ENCODE measurements at places on chromosomes 7 and 10. TPM values are rescaled to one million over a fixed set of nuclear protein-coding genes. Genes with fewer than 3 reads are reported as not detected.

The SKAP2 gene
- total RNA-seq, result 4.3 TPM

The MYPN gene
- total RNA-seq, result not detected

The SEC23IP gene
- total RNA-seq, result 70.5 TPM

The SYNPO2L gene
- 0.20 TPM for total RNA-seq

The SLC39A12 gene
- not detected for total RNA-seq

- no peaks in the 10 kb centered on the region for H3K4me1 ChIP-seq
- no peak overlapping the region for H3K4me3 ChIP-seq
- no peak for DNase-seq
- H3K36me3 ChIP-seq, result no peaks in the 10 kb centered on the region
- no peak overlapping the region for H3K27ac ChIP-seq
- H3K27me3 ChIP-seq, result no peaks in the 10 kb centered on the region
Measured at GRCh38 chr7:69898189-69898588, 299.9 kb downstream of the AUTS2 start.

DNA sequence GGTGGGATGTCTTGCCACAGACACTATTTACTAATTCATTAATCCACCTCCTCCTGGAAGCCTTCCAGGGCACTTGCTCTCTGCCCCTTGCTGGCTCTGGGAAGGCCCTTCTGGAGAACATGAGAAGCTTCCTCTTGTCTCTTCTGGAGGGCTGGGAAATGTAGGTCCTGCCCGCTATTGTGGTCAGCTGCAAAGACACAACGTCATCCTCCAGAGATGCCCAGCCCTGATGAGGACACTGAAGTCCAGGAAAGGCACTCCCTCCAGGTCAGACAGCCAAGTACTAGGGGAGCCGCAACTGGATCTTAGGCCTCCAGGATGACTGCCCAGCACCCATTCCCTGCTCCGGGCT lies 9.6 kb upstream of the TACR2 start:
- H3K27ac ChIP-seq, result no peak overlapping the region
- no peaks in the 10 kb centered on the region for H3K27me3 ChIP-seq
- DNase-seq, result no peak

DNA sequence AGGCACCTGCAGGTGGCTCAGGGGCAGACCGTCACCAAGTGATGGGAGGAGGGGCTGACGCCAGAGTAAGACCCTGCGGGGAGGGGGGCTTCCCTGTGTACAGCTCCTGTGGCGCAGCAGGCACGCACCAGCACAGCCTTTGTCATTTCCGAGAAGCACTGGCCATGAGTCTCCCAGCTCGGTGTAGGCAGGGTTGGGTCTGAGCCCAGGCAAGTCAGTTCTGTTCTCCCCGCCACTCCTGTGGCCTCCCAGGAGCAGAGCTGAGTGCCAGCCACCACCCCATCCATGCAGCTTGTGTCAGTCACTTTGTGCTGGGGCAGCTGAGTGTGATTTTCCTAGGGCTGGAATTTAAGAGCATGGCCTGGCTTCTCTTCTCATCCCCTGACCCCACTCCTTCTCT lies 13.2 kb downstream of the CPSF4 start:
- peaks cover 93% of the 10 kb centered on the region for H3K36me3 ChIP-seq
- no peak for DNase-seq
- H3K27ac ChIP-seq, result no peak overlapping the region
- no peaks in the 10 kb centered on the region for H3K4me1 ChIP-seq
- H3K4me3 ChIP-seq, result no peak overlapping the region

- H3K27me3 ChIP-seq, result peaks cover 22% of the 10 kb centered on the region
- no peaks in the 10 kb centered on the region for H3K36me3 ChIP-seq
- H3K4me3 ChIP-seq, result no peak overlapping the region
- no peak for DNase-seq
- no peak overlapping the region for H3K27ac ChIP-seq
- H3K4me1 ChIP-seq, result peaks cover 3% of the 10 kb centered on the region
Measured at GRCh38 chr7:31337002-31337565, 3.4 kb downstream of the NEUROD6 start.

DNA sequence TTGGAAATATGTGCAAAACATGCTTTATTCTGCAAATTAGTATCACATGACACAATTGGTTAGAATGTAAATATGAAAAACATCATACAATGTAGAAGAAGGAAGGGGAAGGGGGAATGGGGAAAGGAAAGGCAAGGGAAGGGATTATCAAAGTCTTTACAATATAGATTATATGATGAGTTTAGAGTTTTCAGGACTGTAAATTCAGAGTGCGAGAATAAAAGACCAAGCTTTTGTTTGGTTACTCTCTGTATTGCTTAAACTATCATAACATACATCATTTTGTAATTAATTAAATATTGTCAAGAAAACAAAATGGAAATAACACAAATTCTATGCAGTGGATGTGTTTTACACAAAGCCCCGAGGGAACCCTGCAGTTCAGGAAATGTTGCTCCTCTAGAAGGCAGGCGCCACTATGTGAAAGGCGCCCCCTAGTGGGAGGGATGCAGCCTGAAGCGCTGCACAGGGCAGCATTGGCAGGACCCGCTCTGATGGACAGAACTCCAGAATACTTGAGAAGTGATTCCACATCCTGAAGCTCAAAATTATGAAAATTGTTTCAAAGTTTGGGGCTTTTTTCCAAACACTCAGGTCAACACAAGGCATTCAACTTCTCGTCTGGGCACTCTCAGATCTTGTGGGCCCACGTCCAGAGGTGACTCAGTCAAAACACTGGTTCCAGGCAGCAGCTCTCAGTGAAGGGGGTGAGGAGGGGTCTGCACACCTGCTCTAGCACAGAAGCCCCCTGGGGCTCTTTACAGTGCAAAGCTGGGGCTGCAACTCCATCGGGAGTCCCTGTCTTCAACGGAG lies 31.6 kb upstream of the TMEM254 start:
- no peaks in the 10 kb centered on the region for H3K36me3 ChIP-seq
- H3K4me3 ChIP-seq, result no peak overlapping the region
- H3K27ac ChIP-seq, result no peak overlapping the region
- no peaks in the 10 kb centered on the region for H3K4me1 ChIP-seq

DNA sequence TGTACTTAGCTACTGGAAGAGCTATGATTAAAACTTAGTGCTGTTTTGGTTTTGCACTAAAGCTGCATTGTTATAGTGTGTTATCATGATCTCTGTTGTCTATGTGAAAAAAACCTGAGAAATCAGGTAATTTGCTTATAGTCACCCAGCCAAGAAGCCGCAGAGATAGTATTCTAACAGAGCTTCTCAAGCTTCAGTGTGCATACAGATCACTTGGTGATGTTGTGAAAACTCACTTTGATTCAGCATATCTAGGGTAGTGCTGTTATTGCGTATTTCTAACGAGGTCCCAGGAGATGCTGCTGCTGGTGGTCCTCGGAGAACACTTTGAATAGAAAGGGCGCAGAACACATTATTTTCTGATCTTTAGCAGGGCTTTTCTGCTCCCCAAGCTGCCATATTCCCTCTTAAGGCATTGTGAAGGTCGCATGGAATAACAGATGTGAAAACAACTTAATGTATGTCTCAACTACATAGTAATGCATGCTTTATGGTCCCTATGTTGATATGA lies 68.4 kb upstream of the PDCD4 start:
- H3K36me3 ChIP-seq, result peaks cover 20% of the 10 kb centered on the region
- no peak for DNase-seq
- H3K27ac ChIP-seq, result no peak overlapping the region
- H3K4me3 ChIP-seq, result no peak overlapping the region
- no peaks in the 10 kb centered on the region for H3K4me1 ChIP-seq
- H3K27me3 ChIP-seq, result no peaks in the 10 kb centered on the region

DNA sequence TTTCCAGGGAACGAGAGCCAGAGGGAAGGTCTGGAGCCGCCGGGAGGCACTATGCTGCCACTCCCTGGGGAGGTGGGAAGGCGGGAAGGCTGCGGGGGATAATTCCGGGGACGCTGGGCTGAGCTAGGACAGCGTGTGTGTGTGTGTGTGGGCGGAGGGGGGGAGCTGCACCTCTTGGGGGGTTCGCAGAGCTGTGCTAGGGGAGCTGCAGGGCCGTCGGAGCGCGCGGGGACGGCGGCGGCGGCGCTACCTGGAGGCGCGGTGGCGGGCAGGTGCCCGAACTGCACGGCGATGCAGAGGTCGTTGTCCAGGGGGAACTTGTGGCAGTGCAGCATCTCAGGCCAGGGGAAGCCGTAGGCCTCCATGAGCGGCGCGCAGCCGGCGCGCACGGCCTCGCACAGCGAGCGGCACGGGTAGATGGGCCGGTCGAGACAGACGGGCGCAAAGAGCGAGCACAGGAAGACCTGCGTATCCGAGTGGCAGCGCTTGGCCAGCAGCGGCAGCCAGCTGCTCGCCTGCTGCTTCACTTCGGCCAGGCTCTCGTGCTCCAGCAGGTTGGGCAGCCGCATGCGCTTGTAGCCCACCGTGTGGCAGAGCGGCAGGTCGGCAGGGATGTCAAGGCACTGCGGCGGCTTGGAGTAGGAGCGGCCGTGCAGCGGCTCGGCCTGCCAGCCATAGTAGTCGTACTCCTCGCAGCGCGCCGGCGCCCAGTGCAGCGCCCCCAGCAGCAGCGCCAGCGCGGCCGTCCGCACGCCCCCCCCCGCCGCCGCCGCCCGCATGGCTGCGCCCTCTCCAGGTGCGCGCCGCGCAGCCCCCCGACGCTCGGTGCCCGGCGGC lies 526 bp downstream of the SFRP5 start:
- H3K4me1 ChIP-seq, result peaks cover 6% of the 10 kb centered on the region
- H3K4me3 ChIP-seq, result peak overlapping the region; percentile 75
- no peak overlapping the region for H3K27ac ChIP-seq

GRCh38 chr7:140541513-140542227 lies 62.4 kb upstream of the MKRN1 start:
- H3K4me1 ChIP-seq, result peaks cover 5% of the 10 kb centered on the region
- peak overlapping the region; percentile 94 for H3K27ac ChIP-seq

DNA sequence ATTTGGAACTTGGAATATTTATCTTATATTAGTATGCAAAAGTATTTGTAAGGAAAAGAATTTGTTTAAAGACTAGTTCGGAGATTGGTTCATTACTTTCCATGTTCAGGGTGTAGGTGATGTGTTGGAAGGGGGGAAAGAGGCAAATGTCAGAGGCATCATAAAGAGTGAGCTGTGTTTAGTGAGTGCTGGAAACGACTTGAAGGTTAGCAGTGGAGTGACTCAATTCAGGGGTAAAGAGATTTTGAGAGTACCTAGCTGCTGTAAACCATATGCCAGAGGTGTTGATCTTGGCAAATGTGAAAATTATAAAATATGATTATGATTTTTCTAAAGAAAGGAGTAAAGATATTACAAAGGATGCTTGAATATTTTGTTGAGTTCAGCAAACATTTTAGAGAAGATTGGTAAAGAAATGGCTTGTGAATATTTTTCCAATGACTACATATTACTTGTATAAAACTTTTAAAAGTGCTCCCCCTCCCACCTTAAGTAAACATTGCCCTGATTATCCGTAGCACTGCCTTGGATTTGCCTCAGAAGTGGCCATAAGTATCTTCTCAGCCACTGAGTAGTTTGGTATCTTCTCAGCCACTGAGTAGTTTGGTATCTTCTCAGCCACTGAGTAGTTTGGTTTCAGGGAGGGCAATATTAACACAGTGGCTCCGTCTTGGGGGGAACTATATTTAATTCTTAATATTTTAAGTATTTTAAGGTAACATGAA lies 51.5 kb downstream of the ZNRF2 start:
- no peaks in the 10 kb centered on the region for H3K4me1 ChIP-seq
- no peaks in the 10 kb centered on the region for H3K36me3 ChIP-seq
- no peaks in the 10 kb centered on the region for H3K27me3 ChIP-seq
- no peak overlapping the region for H3K27ac ChIP-seq

DNA sequence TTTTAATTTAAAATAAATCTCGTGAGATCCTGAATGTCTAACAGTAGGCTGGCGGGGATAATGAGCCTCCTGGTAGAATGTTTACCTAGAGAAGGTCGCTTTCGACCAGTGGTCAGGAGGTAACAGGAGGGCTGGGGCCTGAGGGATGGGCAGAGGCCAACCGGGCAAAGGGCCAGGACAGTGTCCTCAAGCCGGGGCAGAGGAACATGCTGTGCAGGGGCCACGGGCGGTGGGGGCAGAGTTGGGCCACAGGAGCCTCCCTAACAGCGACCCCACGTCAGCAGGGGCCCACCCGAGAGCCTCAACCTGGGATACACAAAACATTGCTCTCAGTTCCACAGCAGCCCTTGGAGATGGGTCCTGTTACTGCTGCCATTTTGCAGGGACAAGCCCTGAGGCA lies 14.5 kb downstream of the CFAP46 start:
- H3K27me3 ChIP-seq, result no peaks in the 10 kb centered on the region
- H3K27ac ChIP-seq, result no peak overlapping the region
- peaks cover 5% of the 10 kb centered on the region for H3K36me3 ChIP-seq
- H3K4me1 ChIP-seq, result no peaks in the 10 kb centered on the region
- no peak for DNase-seq

DNA sequence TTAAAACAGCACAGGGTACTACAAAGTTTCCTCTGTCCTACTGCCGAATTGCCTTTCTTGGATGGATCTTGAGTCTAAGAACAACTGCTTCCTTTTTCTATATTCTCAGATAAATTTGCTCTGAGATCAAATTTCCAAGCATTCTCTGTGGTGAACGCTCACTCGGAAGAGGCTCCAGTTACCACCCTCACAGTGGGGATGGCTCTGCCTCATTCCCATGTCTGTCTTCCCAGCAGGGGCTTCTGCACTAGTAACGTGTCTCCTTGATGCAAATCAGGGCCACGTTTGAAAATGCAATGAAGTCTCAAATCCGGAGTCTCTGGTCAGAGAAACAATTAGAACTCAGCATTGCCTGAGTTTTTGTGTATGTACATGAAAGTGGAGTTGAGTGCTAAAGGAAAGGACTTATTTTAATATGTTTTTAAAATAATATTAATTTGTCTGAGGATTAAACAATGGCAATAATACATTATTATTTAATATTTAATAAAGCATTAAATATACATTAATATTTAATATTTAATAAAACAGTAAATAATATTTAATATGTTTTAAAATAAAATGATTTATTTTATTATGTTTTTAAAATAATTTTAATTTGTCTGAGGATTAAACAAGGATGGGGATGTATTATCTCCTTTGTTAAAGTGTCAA lies 61.8 kb downstream of the INHBA start:
- H3K4me1 ChIP-seq, result no peaks in the 10 kb centered on the region
- no peak overlapping the region for H3K4me3 ChIP-seq
- no peak overlapping the region for H3K27ac ChIP-seq
- no peaks in the 10 kb centered on the region for H3K27me3 ChIP-seq
- no peaks in the 10 kb centered on the region for H3K36me3 ChIP-seq

DNA sequence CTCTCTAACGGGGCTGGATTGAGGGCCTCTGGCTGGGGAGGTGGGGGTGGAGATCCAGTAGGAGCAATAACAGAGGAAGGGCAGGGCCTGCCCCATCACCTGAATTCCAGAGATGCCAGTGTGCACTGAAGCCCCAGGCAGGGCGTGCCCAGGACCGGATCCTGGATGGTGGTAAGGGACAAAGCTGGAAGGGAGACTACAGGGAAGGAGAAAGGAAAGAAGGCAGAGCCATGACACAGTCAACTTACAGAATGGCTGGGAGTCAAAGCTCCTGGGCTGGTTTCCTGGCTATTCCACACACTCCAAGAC lies 666 bp downstream of the TMEM139 start:
- H3K27me3 ChIP-seq, result peaks cover 11% of the 10 kb centered on the region
- H3K4me1 ChIP-seq, result peaks cover 1% of the 10 kb centered on the region
- no peak for DNase-seq
- H3K36me3 ChIP-seq, result peaks cover 3% of the 10 kb centered on the region

Data from endodermal cell (in vitro differentiated cells).